ENCODE measurements at places on chromosomes 16 and 17.

DNA sequence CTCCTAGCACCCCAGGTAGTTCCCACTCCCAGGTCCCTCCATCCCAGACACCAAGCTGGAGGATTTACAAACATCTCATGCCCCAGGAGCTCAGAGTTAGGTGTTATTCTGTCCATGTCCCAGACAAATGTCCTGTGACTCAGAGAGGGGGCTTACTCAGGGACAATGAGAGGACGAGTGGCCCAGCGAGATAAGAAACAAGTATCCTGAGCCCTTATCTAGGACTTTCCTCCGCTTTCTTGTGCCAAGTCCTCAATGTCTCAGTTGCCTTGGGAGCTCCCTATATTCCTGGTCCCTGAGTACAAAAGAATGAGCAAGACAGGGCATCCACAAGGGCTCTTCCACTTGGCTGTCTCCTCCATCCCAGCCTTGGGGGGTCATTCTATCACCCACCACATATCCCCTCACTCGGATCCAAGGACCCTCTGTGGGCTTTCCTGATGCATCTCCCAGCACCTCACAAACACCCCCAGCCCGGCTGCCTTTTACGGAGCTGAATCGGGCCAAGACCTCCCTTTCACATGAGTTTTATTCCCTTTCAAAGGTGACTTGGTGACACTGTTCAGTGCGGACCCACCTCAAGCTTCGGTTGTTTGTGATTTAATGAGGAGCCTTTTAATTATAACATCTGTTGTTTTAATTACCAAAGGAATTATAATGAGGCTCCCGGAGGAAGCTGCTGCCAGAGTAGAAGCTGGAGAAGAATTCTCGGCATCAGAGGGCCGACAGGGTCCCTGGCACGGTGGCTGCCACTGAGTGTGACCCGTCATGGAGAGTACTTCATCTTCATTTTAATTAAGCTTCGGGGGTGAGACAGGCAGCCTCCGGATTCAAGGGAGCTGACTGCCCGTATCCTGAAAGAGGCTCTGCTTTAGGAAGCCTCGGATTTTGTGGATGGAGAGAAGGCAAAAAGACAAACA is 121.5 kb downstream of the WSCD1 start:
- no peak for DNase-seq

DNA sequence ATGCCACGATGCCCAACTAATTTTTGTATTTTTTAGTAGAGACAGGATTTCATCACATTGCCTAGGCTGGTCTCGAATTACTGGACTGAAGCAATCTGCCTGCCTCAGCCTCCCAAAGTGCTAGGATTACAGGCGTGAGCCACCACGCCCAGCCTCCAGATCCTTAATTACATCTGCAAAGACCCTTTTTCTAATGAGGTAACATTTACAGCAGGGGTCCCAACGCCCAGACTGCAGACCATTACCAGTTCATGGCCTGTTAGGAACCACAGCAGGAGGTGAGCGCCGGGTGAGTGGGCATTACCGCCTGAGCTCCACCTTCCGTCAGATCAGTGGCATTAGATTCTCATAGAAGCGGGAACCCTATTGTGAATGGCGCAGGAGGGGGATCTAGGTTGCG is 4.0 kb upstream of the RAB11FIP4 start:
- DNase-seq, result no peak

DNA sequence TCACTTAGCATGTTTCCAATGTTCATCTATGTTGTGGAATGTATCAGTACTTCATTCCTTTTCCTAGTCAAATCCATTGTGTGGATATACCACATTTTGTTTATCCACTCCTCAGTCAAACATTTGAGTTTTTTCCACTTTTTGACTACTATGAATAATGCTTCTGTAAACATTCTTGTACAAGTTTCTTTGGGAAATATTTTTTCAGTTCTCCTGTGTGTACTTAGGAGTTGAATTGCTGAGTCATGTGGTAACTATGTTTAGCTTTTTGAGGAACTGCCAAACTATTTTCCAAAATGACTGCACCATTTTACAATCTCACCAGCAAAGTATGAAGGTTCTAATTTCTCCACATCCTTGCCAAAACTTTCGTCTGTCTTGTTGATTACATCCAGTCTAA is 223.7 kb upstream of the AXIN2 start:
- no peak for DNase-seq

DNA sequence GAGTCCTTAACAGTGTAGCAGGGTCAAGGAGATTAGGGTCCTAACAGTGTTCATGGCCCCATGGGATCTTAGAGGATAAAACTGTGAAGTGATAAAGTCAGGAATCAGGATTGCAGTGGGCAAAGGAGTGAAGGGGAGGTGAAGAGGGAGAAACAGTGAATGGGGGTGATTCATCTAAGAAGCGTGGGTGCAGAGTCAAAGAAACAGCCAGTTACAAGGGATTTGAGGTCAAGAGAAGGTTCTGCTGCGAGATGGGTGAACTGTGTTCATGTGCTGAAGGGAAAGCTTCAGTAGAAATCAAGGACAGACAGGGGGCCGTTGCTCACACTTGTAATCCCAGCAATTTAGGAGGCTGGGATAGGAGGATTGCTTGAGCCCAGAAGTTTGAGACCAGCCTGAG is 5.9 kb downstream of the GTF3C1 start:
- no peak for DNase-seq

- DNase-seq, result no peak
Observed at GRCh38 chr17:34859652-34860051, 101.6 kb downstream of the CCT6B start.

GRCh38 chr17:75950421-75950820 is 9.6 kb upstream of the FBF1 start:
- no peak for DNase-seq

GRCh38 chr17:28306954-28307401 is 12.0 kb upstream of the TMEM97 start:
- no peak for DNase-seq

DNA sequence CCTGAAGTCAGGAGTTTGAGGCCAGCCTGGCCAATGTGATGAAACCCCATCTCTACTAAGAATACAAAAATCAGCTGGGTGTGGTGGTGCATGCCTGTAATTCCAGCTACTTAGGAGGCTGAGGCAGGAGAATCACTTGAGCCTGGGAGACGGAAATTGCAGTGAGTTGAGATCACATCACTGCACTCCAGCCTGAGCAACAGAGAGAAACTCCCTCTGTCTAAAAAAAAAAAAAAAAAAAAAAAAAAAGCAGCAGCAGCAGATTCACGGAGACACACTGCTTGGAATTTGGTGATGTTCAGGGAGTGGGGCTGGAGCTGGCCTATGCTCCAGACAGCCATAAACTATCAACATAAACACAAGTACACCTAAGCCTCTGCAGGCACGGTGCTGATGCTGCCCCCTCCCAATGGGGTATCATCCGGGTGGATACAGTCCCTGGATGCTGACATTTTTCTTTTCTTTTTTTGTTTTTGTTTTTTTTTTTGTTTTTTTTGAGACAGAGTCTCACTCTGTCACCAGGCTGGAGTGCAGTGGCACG is 39.6 kb upstream of the RHOT1 start:
- no peak for DNase-seq

DNA sequence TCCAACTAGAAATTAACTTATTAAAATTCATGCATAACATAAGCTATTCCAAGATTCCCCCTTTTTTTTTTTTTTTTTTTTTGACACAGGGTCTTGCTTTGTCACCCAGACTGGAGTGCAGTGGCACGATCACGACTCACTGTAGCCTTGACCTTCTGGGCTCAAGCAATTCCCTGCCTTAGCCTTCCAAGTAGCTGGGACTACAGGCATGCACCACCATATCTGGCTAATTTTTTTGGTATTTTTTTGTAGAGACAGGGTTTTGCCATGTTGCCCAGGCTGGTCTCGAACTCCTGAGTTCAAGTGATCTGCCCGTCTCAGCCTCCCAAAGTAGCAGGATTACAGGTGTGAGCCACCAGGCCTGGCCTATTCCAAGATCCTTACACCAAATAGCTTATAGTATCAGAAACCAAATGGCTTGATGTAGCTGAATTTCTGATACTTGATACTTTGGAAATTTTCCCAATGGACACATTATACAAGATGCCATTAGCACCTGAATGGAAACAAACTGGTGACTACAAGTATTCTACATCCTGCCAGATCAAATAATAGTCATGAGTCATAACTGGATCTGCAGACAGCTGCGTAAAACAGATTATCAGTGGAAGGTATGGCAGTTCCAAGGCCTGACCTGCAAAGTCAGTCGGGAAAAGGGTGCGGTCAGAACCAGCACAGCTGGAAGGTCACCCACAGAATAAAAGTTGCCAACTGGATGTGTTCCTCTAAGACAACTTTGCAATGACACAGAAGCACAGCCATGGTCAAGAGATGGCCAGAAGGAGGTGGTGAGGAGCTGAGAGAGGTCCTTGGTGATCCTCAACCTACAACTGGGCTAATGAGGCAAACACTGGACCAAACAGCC is 14.5 kb downstream of the TUBG1 start:
- DNase-seq, result no peak

GRCh38 chr16:49399594-49400364 is 26.2 kb downstream of the C16orf78 start:
- DNase-seq, result no peak

- no peak for DNase-seq
Observed at GRCh38 chr17:62657690-62658089, 30.2 kb downstream of the MRC2 start.

DNA sequence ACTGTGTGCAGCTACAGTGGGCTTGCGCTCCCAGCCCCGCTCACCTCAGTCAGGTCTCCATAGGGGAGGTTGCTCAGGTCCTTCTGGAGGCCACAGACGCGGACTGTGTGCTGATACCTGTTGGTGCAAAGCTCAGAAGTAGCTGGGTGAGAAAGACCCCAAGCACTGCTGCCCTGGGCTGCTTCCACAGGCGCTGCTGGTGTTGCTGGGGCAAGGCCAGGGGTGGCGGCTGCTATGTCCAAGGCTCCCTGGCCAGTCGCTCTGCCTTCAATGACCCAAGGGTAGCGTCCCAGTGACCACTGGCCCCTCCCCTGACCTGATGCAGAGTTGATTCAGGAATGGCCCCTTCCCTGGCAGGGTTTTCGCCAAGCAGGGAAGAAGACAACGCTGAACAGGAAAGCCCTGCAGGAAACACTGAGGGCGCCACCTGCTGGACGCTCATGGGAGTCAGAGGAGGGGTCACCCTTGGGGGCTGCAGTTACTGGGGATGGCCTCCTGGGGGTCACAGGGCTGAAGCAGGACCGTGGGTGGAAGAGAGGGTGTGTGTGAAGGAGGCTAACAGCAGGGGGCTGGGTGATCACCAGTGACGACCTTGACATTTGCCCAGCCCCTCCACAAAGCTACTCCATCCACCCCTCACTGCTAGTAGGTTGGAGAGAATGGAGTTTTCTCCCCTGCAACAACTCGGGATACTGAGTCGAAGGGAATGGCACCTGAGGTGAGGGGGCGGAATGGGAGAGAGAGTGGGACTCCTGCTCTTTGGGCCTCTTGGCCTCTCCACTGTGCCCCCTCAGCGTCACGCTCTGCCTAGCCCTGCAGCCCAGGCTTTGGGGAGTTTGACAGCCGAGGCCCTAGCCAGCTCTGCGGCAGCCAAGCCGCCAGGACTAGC is 38.3 kb downstream of the ABCC12 start:
- peak; percentile 68 for DNase-seq

DNA sequence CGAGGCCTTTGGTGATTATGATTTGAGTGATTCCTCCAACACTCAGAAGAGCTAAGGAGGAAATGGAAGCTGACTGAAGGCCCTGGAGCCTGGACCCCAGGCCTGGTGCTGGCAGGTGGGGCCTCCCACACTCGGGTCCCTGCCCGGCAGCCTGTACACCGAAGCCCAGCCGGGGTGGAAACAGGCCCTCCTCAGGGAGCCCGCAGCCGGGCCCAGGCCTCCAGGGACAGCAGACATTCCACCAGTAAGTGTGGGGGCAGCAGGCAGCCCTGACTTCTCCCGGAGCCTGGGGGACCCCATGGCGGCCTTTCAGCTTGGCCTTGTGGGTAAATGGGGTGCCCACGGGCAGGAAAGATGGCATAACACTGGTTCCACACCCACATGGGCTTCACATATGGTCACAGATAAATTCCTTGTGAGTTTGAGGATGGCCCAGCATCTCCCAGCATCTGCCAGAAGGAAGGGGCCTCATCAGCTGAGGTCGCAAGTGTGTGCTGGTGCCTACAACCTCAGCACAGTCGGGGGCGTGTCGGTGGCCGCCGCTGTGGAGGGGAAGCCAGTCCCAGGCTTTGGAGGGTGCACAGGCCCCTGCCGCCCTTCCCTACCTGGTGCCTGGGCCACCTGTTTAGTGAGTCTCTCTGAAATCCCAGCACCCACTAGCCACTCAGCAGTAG is 29.2 kb upstream of the SLC38A10 start:
- no peak for DNase-seq

DNA sequence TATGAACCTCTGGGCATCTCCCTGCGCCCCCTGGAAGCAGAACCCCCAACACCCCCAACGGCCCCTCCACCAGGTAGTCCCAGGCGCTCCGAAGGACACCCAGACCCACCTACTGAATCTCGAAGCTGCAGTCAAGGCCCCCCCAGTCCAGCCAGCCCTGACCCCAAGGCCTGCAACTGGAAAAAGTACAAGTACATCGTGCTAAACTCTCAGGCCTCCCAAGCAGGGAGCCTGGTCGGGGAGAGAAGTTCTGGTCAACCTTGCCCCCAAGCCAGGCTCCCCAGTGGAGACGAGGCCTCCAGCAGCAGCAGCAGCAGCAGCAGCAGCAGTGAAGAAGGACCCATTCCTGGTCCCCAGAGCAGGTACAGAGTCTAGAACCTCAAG is 1.5 kb downstream of the BCL6B start:
- no peak for DNase-seq

- DNase-seq, result no peak
Observed at GRCh38 chr16:26195225-26195624, 503.5 kb downstream of the HS3ST4 start.

DNA sequence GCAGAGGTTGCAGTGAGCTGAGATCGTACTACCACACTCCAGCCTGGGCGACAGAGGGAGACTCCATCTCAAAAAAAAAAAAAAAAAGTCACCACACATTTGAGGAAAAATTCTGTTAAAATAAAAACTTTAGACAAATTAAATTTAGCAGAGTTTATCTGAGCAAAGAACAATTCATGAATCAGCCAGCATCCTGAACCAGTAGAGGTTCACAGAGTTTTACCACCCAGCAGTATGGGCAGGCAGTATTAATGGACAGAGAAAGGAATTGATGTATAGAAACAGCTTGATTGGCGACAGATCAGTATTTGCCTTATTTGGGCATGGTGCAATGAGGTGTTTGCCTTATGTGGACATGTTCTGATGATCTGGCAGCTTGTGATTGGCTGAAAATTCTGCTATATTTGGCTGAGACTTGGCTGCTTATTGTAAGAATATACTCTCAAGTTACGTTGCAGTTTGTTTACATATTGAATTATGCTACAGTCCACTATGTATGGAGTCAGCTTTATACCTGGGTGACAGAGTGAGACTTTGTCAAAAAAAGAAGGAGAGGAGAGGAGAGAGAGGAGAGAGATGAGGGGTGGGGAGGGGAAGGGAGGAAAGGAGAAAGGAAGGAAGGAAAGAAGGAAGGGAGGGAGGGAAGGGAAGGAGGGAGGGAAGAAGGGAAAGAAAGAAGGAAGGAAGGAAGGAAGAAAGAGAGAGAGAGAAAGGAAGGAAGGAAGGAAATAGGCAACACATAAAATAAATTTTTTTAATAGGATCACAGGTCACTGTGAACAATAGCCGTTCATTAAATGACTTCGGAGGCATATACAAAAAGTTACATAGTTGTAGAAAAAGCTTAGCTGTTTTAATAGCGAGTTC is 14.6 kb downstream of the ABCC3 start:
- DNase-seq, result no peak

GRCh38 chr17:11986179-11986941 is 10.9 kb downstream of the ZNF18 start:
- DNase-seq, result no peak

GRCh38 chr16:29876217-29876593 is 13.2 kb upstream of the CDIPT start:
- DNase-seq, result no peak

Measured in NT2/D1 (cell line).